SK-MEL-5 (cell line): ENCODE measurements at places on chromosomes 3 and 15.

GRCh38 chr15:95988574-95988887, 342.0 kb upstream of the NR2F2 start:
- no peak for DNase-seq

DNA sequence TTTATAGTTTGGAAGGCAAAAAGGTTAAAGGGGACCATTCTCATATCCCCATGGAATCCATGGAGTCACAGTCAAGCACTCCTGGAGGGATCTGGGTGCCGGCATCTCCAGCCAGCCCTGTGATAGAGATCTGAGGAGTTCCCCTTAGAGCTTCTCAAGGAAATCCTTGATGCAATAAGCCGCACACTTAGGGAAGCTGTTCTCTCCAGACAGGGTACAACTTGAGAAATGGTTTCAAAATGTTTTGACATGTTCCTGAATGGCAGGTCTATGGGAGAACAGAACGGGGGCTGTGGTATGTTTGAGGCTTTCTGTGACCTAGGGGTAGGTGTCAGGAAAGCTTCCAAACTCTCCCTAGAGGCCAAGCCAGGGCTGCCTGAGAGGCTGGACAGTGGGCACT, 292.9 kb downstream of the TLE3 start:
- no peak for DNase-seq

DNA sequence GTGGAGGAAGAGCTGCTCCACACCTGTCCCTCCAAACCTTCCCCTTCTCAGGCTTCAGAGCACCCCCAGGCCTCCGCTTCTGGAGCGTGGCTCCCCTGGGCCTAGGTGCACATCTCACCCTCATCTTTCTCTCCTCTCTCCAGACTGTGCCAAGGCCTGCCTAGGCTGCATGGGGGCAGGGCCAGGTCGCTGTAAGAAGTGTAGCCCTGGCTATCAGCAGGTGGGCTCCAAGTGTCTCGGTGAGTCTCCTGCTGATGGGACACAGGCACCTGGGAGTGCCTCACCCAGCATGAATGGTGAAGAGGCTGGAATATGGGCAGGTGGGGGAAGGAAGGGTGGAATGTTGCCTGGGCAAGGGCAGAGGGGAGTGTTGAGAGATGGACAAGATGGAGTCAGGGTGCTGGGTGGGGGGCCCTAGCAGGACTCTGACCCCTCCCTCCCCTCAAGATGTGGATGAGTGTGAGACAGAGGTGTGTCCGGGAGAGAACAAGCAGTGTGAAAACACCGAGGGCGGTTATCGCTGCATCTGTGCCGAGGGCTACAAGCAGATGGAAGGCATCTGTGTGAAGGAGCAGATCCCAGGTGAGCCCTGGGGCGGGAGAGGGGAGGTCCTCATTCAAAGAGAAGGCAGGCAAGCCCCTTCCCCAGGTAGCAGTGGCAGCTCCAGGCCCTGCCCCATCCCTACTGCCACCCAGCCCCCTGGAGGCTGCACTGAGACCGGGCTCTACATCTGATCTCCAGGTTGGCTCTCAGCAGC, 9.1 kb downstream of the PRRT3 start:
- no peak for DNase-seq

DNA sequence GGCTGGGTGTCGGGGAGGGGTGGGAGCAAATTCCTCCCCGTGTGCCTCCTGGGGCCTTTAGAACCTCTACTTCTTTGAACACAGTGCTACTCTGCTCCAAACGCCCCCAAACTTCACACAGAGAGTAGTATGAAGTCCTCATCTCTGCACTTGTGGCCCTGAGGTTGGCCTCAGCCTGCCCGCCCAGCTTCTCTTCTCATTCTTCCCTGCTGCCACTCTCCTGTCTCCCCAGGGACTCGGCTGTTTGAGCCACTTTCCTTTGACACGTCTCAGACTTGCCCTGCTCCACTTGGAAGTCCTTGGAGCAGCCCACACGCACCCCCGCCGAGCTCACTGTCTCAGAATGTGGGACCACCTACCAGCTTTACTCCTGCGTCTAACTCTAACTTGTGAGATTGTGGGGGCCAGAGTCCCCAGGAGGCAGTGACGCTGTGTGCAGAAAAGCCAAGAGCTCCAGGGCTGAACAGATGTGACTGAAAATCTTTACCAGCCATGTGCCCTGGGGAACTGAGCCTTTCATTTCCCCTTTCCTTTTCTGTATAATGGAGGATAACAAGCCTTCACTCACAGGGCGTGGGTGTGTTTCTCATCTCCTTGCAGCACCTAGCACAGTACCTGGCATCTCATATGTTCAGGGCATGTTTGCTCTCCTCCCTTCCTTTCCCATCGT, 233.6 kb upstream of the CTDSPL start:
- DNase-seq: peak; percentile 38

DNA sequence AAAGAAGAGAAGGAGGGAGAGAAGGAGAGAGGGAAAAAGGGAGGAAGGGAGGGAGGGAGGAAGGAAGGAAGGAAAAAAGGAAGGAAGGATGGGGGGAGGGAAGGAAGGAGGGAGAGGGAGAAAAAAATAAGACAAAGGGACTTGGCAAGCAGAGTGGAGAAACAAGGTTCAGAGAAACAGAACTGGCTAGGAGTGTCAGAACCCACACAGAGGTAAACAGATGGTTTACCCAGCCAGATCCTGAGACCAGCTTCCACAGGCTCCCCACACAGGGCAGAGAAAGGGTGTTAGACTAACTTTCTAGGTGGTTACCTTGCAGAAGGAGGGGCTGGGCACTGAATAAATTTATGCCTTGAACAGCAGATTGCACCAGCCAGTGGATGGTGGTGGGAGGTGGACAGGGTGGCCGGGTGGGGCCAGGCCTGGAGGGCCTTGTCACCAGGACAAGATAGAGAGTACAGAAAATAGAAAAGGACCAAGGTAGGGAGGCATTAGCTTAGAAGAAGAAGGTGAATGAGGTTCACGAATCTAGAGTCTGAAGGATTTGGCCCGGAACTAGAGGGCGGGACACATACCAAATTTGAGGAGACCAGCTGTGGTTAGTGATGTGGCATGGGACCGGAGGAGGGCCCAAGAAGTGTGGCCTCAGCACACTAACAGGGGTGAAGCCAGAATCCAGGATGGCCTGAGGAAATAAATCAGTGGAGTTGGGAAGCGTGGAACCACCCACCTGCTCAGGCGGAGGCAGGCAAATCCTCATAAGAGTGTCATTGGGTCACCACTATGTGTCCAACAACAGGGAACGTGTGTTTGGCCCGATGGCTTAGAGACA, 1.2 kb upstream of the TM4SF1 start:
- DNase-seq: no peak
